ENCODE measurements at places on chromosomes 6 and 20.

- no peak overlapping the region for H3K27ac ChIP-seq
- peaks cover 4% of the 10 kb centered on the region for H3K4me1 ChIP-seq
- no peaks in the 10 kb centered on the region for H3K27me3 ChIP-seq
- DNase-seq = no peak
- H3K4me3 ChIP-seq = no peak overlapping the region
Measured at GRCh38 chr6:125793280-125793679, 2.5 kb downstream of the NCOA7 start.

- H3K4me3 ChIP-seq = no peak overlapping the region
- no peak overlapping the region for H3K27ac ChIP-seq
- H3K36me3 ChIP-seq = peaks cover 3% of the 10 kb centered on the region
- H3K4me1 ChIP-seq = peaks cover 9% of the 10 kb centered on the region
- DNase-seq = no peak
- no peaks in the 10 kb centered on the region for H3K27me3 ChIP-seq
Measured at GRCh38 chr6:79546186-79546585, 9.0 kb upstream of the LCA5 start.

GRCh38 chr6:781350-781961, 88.5 kb upstream of the EXOC2 start:
- no peaks in the 10 kb centered on the region for H3K36me3 ChIP-seq
- H3K4me3 ChIP-seq = no peak overlapping the region
- no peak overlapping the region for H3K27ac ChIP-seq

- no peaks in the 10 kb centered on the region for H3K4me1 ChIP-seq
- no peak overlapping the region for H3K27ac ChIP-seq
- H3K36me3 ChIP-seq = no peaks in the 10 kb centered on the region
- no peaks in the 10 kb centered on the region for H3K27me3 ChIP-seq
- no peak for DNase-seq
- H3K4me3 ChIP-seq = no peak overlapping the region
Measured at GRCh38 chr20:62770111-62770910, 26.0 kb upstream of the MRGBP start.

- H3K27ac ChIP-seq = no peak overlapping the region
- peaks cover 1% of the 10 kb centered on the region for H3K4me1 ChIP-seq
- DNase-seq = no peak
- H3K36me3 ChIP-seq = no peaks in the 10 kb centered on the region
- no peaks in the 10 kb centered on the region for H3K27me3 ChIP-seq
- no peak overlapping the region for H3K4me3 ChIP-seq
Measured at GRCh38 chr6:18324706-18325042, 60.3 kb upstream of the DEK start.

DNA sequence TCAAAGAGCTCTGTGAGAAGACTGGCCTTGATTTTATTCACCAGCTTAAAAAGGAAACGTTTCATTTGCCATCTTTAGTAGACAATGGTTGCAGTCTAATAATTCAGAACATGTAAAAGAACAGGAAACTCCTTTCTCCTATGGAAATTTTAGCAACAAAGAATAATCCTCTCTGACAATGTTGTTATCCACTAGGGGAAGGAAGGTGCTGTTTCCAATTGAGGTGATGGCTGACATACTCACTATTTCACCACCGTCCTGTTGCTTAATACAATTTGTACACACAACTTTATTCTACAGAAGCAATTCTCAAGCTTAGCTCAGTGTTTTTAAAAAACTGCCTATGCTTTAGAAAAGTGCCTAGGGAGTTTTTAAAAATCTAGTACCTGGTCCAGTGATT, 192.7 kb downstream of the ARHGAP18 start:
- H3K27me3 ChIP-seq = no peaks in the 10 kb centered on the region
- H3K27ac ChIP-seq = no peak overlapping the region
- H3K4me3 ChIP-seq = no peak overlapping the region
- H3K36me3 ChIP-seq = peaks cover 2% of the 10 kb centered on the region
- H3K4me1 ChIP-seq = no peaks in the 10 kb centered on the region

- no peak overlapping the region for H3K27ac ChIP-seq
- no peaks in the 10 kb centered on the region for H3K4me1 ChIP-seq
- no peak for DNase-seq
- no peaks in the 10 kb centered on the region for H3K27me3 ChIP-seq
- H3K4me3 ChIP-seq = no peak overlapping the region
- H3K36me3 ChIP-seq = no peaks in the 10 kb centered on the region
Measured at GRCh38 chr6:132142768-132143167, 191.6 kb upstream of the CCN2 start.

GRCh38 chr6:38137608-38138265, 318.2 kb downstream of the ZFAND3 start:
- H3K27me3 ChIP-seq = no peaks in the 10 kb centered on the region
- H3K27ac ChIP-seq = no peak overlapping the region
- H3K36me3 ChIP-seq = no peaks in the 10 kb centered on the region
- H3K4me1 ChIP-seq = peaks cover 9% of the 10 kb centered on the region
- no peak overlapping the region for H3K4me3 ChIP-seq
- DNase-seq = no peak

GRCh38 chr20:53547664-53548239, 45.9 kb downstream of the ZNF217 start:
- DNase-seq = peak; percentile 92
- H3K27me3 ChIP-seq = no peaks in the 10 kb centered on the region
- no peaks in the 10 kb centered on the region for H3K4me1 ChIP-seq
- no peak overlapping the region for H3K4me3 ChIP-seq

Data from lung (tissue), 17 donors.